ENCODE measurements at places on chromosomes 7 and 10. TPM values are rescaled to one million over a fixed set of nuclear protein-coding genes. Genes with fewer than 3 reads are reported as not detected.

The CTAGE4 gene
- total RNA-seq = 1.4 TPM

The TMEM176A gene
- total RNA-seq = not detected

The NEUROD6 gene
- not detected for total RNA-seq

The LIPN gene
- not detected for total RNA-seq

The TUBAL3 gene
- total RNA-seq = 1.1 TPM

The EIF3A gene
- 152 TPM for total RNA-seq

The CLCN1 gene
- total RNA-seq = 0.04 TPM

The PTF1A gene
- not detected for total RNA-seq

The MAT1A gene
- not detected for total RNA-seq

The IDI2 gene
- not detected for total RNA-seq

The LRRC18 gene
- not detected for total RNA-seq

DNA sequence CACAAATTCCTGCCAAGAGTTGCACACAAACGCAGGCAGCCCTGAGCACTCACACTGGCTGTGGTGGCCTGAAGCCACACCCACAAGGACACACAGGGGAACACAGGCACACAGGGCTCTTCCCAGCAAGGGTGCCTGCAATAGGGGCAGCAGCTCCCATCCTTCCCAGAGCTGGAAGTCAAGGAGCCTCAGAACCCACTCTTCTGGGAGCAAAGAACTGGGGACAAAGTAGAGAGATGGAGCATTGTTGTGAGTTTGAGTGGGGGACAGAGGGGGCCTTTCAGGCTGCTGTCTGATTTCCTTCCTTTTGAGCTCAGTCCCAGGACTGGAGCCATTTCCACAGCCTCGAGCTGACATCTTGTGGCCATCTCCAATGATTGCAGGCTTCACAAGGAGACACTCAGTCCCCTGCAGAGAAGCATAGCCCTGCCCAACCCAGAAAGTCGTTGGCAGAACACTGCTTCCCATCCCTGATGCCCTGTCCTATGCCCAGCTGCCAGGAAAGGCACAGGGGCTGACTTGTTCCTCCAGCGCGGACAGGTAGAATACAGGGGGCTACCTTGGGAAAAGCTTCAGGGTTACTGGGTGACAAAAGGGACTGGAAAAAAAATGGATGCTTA lies 34.4 kb upstream of the SLF2 start:
- DNase-seq = peak; percentile 22

DNA sequence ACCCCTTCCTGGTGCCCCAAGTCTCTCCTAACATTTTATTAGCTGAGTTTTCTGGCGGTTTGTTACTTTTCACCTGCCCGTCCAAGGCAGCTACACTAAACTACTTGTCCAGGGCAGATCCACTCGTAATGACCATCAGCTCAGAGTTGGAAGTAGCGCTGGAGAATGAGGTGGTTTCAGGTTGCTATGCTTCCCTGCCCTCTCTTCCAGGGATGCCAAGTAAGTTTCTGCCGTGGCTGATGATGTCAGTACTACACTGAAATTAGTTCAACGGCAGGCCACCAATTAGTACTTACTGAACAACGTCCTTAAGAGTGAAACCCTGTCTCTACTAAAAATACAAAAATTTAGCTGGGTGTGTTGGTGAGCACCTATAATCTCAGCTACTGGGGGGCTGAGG lies 55.2 kb downstream of the DIP2C start:
- no peak for DNase-seq

DNA sequence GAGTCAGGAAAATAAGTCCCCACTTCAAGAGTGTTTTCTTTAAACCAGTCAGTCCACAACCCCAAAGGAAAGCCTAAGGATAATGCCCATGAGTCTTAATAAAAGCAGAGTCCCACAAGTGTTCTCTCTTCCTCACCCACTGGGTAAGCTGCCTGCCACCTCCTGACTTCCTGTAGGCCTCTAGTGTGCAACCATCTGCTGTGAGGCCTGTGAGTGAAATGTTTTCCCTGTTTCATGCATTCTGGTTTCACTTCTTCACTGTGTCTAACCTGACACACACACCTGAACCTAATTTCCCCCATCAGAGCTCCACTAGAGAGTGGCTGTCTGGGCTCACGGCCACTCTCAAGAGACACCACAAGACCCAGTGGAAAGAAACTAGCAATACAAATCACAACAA lies 38.9 kb upstream of the GDF10 start:
- no peak for DNase-seq

- no peak for DNase-seq
Measured at GRCh38 chr7:82382276-82382675, 61.3 kb downstream of the CACNA2D1 start.

- no peak for DNase-seq
Measured at GRCh38 chr10:112809736-112810135, 140.3 kb upstream of the TCF7L2 start.

DNA sequence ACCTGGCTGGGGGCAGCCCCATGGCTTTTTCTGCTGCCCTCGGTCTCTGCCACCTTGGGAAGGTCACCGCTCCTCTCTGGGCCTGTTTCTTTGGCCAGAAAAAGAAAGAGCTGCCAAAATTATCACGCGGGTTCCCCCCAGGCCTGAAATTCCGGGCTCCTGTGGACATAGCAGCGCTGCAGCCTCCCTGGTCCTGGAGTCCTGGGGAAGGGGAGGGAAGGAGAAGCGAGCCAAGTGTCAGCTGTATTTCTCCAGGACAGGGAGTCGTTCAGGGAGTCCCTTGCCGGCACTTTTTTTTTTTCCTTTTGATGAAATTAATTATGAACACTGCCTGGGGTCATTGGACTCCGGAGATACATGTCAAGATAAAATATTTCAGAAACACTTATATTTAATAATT lies 152.3 kb upstream of the GPR26 start:
- no peak for DNase-seq

DNA sequence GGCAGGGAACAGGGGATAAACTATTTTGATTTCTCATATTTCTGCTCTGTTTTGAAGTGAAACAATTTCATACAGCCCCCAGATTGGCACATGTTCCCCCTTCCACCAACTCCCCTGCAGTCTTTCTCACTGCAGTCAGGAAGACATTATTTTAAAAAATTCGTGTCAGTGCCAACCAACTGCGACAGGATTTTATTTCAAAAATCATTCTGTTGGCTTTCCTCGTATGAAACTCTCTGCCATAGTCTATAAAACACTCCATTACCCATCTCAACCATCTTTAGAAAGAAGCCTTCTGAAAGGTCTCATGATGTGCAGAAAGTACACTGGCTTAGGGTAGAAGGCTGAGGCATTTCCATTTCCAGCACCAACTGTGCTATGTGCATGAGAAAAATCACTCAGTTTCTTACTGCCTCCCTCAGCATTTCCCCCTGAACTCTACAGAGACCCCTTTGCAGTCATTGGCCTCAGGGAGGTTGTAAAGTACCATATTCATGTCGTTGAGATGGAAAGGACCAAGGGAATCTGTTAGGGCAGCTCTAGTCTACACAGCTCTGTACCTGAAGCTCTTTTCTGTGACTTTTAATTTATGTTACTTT lies 46.9 kb downstream of the STEAP1B start:
- no peak for DNase-seq

DNA sequence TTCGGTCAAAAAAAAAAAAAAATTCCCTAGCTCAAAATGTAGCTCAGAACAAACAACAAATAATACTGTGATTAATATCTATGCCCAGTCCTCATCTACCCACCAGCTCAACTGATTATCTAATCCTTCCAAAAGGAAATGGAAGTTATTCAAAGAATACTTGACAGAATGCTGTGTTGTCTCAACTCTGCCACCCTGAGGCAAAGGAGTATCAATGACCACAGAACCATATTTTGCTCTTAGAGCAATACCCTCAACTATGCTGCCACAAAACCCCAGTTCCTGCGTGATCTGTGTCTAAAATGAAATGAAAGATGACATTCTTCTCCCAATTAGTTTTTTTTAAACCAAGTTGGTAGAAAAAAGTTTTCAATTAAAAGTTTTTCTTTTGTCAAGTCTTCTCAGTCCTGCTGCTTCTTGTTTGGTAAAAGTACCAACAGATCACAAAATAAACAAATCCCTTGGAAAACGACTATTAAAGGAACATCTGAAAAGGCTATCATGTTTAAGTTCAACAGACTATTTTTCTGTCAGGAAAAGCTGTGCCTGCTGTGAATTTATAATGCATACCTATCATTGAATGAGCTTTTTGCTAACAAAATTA lies 21.6 kb downstream of the RBM28 start:
- DNase-seq = no peak

GRCh38 chr7:98189559-98189958 lies 21.7 kb upstream of the BHLHA15 start:
- DNase-seq = no peak

DNA sequence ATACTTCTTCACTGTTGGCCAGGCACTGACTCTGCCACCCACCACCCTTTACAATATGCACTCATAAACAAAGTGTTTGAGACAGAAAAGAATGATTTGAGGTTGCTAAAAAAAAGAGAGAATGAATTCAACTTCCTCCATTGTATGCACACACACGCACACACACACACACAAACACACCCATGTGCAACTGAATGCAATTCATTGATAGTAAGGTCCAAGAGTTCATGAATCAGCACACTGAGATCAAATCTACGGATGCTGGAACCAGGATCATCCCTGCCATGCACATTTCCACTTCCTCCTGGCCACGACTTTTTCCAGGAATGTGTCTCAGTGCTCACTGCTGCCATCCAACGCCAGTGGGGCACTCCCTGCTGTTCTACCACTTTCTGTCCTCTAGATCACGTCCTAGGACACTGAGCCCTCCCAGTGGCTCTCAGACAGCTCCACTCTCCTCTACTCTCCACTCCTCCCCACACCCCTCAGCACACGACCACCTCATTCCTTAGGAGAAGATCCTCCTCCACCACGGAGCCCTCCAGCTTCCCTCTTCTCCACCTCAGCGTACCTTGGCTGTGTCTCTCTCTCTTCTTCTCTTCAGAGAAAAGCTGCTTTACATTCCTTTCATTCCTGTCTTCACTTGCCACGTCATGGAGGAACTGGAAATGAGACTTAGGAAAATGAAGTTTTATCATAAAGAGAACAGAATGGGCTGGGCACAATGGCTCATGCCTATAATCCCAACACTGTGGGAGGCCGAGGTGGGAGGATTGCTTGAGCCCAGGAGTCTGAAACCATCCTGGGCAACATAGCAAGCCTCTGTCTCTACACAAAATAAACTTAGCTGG lies 12.0 kb upstream of the TMEM213 start:
- DNase-seq = peak; percentile 28

DNA sequence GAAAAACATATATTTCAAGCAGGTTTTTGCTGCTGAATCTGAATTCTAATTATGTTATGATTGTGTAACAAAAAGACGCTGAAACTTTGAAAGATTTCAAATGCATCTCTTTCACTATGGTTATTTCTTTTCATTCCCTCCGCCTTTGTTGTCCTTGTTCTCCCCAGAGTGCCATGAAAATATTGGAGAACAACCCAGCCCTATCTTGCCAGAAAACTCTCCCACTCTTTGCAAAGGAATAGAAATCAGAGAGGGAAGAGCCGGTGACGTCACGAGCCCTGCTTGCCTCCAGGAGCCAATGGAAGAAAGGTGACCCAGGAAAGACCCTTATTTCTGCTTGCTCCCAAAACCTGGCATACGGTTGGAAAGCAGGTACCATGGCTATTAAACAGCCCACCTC lies 3.4 kb downstream of the GFRA1 start:
- no peak for DNase-seq

GRCh38 chr10:25226775-25227682 lies 52.2 kb downstream of the GPR158 start:
- DNase-seq = no peak

DNA sequence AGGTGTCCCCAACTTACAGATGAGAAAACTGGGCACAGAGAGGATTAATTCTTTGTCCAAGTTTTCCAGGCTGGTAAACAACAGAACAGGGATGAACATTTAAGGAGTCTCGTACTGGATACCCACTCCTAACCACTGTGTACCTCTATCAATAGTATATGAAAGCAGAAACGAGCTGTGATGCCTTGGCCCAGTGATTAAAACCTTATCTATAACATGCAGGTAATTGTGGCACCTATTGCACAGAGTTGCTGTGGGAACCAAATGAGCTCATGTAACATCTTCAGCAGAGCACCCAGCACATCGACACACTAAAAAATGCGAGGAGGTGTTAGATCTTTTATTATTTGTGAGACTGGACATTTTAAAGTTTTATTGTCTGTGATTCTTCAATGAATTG lies 1.6 kb downstream of the TMEM273 start:
- no peak for DNase-seq

DNA sequence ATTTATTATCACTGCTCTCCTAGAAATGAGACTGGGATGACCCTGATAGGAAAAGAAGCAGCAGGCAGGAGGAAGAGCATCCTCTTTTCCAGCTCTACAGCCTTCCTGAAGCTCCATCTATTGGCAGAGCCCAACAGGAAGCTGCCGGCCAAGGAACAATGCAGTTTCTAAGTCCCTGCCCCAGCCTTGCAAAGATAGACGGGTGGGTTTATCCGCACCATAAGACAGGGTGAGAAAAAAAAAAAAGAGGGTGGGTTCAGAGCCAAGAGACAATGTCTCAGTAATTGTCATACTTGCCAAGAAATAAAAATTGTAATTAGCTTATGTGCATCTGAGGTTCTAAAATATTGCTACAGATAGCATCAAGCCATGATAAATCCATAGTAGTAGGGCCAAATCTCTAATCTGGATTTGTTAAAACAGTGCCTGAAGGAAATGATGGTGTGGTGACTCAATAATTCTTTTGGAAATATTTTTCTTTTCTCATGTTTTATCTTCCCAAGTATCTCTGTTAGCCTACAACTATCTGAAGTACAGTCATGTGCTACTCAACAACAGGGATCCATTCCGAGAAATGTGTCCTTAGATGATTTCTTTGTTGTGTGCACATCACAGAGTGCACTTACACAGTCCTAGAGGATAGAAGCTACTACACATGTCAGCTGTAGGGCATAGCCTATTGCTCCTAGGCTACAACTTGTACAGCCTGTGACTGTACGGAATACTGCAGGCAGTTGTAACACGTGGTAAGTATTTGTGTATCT lies 242.9 kb upstream of the CXCL12 start:
- DNase-seq = no peak

DNA sequence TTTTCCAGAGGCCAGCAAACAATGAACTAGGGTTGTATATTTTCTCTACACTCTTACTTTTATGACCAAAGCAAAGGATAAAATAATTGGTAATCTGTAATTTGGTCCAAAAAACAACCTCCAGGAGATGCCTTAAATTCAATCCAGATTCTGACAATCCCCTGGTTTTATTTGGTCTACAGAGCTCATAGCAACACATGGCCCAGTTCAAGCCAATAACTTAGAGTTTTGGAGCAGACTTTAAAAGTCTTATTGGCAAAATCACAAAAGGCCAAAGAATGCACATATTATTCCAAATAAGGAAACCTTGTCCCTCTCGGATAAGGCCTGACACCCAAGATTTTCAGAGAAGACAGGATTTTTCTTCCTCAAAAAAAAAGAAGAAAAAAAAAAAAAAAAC lies 51.9 kb downstream of the SORBS1 start:
- DNase-seq = no peak

Data from foreskin keratinocyte (primary cell).